ENCODE measurements at places on chromosomes 12 and 14.

- DNase-seq, result no peak
Measured at GRCh38 chr14:56603648-56604047, 24.1 kb downstream of the TMEM260 start.

DNA sequence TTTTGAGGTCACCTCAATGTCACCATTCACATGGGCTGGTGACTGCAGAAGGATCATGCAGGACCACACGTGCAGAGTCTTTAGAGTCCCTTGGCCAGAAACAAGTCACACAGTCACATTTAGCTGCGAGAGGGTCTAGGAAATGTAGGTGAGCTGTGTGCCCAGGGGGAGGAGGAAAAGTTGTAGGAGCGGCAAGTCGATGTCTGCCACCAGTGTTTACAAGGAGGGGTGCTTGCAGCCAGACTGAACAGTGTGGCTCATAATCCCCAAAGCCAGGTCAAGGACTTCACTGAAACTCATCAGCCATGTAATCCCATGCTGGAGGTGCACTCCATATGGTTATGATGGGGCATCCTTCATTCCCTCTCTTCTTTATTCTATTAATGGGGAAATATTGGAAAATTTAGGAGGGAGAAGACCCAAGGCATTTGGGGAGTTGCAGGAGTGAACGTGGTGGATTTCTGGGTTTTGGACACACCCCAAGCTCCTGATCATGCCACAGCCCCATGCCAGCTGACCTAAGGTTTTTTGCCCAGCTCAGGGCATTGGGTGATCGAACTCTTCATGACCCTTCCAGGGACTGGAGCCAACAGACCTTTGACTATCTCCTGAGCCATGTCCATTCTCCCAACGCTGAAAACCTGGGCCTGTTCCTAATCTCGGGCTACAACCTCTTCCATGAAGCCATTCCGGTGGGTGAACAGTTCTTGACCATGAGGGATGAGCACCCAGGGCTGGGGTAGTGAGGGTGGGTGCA, 7.2 kb downstream of the DAO start:
- DNase-seq, result no peak

DNA sequence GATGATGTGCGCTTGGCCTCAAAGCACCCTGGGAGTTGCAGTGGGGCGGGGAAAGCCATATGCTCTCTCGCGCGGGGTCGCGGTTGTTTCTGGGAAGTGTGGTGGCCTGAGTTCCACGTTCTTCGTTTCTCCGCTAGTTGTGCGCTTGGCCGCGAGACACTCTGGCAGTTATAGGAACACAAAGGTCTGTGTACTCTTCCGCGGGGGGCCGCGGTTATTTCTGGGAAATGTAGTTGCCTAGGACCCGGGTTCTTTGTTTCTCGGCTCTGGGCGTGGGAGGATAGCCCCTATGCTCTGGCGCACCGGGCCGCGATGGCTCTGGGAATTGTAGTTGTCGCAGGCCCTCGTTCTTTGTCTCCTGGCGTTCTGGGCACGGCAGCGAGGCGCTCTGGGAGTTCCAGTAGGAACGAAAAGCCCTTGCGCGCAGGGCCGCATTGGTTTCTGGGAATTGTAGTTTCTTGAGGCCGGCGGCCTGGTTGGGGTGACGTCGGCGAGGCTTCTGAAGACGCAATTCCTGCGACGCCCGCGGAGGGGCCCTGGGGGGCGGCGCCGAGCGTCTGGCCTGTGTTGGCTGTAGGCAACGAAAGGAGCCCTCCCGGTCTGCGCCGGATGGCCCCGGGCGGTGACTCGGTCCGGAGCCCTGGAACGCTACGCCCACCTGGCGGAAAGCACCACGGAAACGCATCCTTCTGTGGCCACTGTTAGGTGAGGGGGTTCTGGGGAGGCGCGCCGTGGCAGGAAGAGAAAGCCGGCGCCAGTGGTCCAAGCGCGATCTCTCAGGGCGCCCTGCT, at the start of gene ZNF140:
ZNF140 (plus strand) TSS at position 556 of the 791 bp plus-strand sequence. CDS start 398 bp downstream, outside the sequence.
- DNase-seq, result peak; percentile 92

- DNase-seq, result no peak
Measured at GRCh38 chr12:5516371-5517241, 84.7 kb downstream of the NTF3 start.

- no peak for DNase-seq
Measured at GRCh38 chr12:88946372-88946997, 366.2 kb upstream of the KITLG start.

DNA sequence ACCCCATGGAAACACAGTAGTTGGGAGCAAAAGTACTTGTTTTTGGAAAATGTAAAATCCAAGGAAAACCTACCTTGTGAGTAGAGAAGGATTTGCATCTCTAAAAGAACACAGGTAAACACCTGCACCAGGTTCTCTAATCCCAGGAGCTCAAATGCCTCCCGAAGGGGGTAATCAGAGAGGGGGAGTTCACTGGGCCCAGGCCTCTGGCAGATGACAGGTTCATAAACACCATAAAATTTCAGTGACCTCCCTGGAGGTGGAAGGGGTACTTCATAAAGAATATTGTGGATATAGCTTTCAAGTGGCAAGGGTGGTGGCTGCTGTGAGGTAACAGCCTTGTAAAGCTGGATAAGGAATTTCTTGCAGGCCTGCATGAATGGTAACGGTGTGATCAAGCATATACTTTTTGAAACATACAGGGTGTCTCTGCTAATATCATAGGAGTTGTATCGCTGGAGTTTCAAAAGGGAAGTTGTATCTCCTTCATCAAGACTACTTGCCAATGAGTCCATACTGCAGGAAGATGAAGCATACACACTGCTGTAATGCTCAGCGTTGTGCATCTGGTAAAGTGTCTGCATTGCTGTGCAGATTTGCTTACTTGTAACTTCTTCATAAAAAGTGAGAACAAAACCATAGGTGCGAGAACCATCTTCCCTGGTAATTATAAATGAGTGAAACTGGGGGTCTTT, 111.3 kb downstream of the DENND5B start:
- DNase-seq, result no peak

- DNase-seq, result no peak
Measured at GRCh38 chr12:100982511-100983183, 188.1 kb downstream of the ANO4 start.

- no peak for DNase-seq
Measured at GRCh38 chr12:120662879-120663278, 22.5 kb downstream of the CABP1 start.

GRCh38 chr14:54609576-54609975, 42.6 kb downstream of the SAMD4A start:
- DNase-seq, result no peak

- no peak for DNase-seq
Measured at GRCh38 chr14:61764342-61765122, 2.3 kb downstream of the SNAPC1 start.

DNA sequence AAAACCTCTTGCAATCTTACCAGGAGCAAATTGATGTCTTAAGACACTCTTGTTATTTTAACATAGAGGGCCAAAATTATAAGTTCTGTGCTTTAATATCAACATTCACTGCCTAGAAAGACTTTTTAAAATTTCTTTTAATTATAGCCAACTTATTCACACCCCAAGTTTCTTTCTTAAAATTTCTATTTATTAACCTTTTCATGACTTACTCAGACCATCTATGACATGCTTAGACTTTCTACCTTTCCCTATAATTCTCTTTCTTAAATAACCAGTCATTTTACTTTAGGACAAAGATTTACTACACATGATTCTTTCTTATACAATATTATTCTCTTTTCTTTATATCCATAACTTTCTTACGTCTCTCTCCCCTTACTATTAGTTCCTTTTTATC, 220.4 kb downstream of the NUBPL start:
- no peak for DNase-seq

GRCh38 chr12:71164568-71165197, 6.9 kb upstream of the TSPAN8 start:
- no peak for DNase-seq

GRCh38 chr12:11684393-11684792, 34.9 kb downstream of the ETV6 start:
- no peak for DNase-seq

GRCh38 chr14:69464829-69465228, 19.7 kb upstream of the PLEKHD1 start:
- DNase-seq, result no peak

GRCh38 chr12:111150921-111151840, 217.7 kb downstream of the PHETA1 start:
- no peak for DNase-seq

GRCh38 chr12:51911307-51911706, 4.0 kb downstream of the ACVRL1 start:
- DNase-seq, result no peak

DNA sequence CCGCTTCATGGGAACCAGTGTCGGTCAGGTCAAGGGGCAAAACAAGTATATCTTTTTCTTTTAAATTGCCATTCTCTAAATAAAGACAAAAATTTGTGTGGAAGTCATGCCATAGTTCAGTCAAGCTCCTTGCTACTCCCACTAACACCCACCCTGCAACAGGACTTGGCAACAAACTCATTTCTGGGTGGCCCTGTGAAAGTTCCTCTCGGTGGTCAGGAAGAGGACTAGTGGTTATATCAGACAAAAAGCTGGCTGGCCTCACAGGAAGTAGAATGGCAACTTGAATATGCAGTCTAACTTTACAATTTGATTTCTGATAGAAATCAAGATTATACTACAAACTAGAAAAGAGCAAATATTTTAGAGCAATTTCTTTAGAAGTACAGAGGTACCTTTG, 11.2 kb downstream of the DHRS7 start:
- DNase-seq, result no peak

GRCh38 chr12:48054955-48055821, 50.7 kb downstream of the SENP1 start:
- DNase-seq, result no peak

- DNase-seq, result no peak
Measured at GRCh38 chr14:50338587-50338986, 26.5 kb downstream of the DMAC2L start.

DNA sequence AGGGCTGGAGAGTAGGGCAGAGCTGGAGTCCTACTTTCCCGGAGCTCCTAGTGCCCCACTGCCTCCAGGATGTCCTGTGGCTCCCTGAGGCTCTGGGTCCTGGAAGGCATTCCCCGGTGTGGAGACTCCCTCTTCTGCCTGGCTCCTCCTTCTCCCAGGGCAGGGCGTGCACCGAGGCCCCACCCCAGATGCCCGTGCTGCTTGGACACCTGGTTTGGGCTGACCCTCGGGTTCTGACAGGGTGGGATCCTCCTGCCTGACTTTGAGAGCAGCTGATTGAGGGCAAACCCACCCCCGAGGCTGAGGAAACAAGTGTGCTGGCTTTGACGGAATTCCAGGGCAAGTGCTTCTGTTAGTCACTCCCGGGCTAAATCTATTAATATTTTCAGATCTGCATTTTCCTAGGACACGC, 15.4 kb downstream of the TEAD4 start:
- DNase-seq, result no peak

DNA sequence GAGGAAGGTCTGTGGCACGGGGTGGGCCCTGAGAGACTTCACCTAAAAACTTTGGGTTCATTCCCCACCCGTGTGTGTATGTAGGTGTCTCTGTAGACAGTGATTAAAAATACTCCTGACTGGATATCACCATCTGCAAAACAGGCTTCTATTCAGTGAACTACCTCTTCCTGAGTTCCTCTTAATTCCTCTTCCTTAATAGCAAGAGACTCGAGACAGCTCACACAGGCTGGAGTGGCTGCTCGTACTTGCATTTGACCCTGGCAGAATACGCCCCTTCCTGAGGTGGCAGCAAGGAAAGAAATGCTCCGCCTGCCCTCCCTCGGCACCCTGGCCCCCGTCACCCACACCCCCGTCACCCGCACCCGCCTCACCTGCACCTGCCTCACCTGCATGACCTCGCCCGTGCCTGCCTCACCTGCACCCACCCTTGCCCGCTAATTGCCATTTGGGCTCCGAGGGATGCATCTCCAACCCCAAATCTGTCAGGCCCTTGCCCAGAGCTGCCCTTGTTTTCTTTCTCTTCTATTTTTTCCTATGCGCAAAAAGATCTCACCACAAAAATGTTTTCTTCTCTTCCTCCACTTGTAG, 90.0 kb downstream of the FBXL14 start:
- DNase-seq, result no peak

DNA sequence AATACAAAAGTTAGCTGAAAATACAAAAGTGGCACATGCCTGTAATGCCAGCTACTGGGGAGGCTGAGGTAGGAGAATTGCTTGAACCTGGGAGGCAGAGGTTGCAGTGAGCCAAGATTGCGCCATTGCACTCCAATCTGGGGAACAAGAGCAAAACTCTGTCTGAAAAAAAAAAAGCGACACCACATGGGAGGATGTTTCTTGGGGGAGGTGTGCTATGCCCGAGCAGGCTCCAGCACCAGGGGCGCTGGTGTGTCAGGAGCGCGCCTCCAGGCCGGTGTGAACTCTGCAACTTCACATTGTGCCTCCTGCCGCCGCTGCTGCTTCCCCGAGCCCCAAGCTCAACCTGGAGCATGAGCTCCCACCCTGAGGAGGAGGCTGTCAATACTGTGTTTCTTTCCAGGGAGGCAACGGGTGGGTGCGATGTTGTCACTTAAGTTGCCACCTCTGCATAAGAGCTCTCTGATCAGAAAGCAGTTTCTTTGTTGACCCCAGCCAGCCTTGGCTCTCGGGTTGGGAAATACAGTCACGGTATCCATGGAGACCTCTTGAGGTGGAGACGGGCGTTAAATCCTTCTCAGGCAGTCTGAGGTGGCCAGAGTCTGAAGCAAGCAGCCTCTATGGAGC, 18.9 kb downstream of the DEGS2 start:
- no peak for DNase-seq

DNA sequence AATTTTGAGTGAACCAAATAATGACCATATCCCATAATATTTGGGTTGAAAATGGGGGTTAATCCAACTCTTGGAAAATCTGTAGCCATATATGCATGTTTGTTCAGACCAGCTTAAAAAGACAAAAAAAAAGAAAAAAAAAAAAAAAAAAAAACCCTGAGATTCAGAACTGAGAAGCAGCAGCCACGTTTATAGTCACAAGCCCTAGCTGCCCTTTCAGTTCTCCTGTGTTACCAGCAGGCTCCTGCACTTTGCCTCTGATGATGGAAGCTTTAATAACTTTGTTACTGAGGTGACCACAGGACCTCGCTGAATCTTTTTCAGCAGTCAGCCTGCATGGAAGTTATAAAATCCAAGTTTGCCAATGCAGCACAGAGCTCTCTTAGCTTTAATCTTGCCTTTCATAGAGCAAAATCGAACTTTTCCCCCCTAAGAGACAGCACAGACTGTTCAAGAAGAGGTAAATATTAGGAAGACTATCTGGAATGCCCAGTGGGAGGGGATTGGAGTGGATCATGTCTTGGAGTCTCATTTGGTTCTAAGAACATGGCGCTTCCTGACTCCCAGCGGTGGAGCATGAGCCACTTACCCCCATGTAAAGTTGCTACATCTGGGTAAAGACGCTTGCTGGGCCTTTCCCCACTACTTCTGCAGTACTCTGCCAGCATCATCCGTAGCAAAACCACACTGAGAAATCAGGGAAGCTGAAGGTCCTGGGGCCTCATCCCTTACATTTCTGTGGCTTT, 20.6 kb downstream of the GNG2 start:
- no peak for DNase-seq

- DNase-seq, result no peak
Measured at GRCh38 chr12:93127107-93127560, 198.0 kb upstream of the EEA1 start.

Measured in activated CD4-positive, alpha-beta T cell treated with anti-CD3 and anti-CD28 coated beads, Interleukin-2, amount 50 U/mL, for 4 hours (primary cell).